AG09319 (cell line): ENCODE measurements at places on chromosomes 12 and 14.

DNA sequence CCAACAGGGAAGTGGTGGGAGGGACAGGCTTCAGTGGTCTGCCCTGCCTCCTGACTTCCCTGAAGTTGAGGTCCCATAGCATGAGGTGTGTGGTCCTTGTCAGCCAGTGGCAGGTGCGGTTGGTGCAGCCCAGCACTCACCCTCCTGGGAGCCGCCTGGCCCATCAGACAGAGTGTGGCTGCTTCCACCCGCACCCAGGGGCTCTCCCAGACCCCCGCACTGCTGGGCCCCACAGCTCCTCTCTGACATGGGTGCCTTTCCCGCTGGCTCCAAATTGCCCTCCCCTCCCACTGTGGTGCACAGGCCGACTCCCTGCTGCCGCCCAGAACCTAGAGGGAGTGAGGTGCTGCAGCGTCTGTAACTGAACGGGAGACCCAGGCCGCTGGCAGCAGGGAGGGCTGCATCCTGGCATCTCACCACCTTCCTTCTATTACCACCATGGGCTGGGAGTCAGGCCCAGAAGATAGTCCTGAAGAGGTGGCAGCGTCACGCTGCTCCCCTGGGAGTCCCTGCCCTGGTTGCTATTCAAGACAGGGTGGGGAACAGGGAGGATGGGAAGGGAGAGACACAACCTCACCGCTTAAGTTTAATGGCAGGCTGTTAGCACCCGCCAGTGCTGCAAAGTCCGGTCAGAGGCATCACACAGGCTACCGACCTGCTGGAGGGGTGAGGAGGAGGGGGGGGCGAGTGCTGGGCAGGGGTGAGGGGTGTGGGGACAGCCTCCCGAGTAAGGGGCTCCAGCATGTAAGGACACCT is 180.6 kb upstream of the PRMT8 start:
- no peak for DNase-seq

DNA sequence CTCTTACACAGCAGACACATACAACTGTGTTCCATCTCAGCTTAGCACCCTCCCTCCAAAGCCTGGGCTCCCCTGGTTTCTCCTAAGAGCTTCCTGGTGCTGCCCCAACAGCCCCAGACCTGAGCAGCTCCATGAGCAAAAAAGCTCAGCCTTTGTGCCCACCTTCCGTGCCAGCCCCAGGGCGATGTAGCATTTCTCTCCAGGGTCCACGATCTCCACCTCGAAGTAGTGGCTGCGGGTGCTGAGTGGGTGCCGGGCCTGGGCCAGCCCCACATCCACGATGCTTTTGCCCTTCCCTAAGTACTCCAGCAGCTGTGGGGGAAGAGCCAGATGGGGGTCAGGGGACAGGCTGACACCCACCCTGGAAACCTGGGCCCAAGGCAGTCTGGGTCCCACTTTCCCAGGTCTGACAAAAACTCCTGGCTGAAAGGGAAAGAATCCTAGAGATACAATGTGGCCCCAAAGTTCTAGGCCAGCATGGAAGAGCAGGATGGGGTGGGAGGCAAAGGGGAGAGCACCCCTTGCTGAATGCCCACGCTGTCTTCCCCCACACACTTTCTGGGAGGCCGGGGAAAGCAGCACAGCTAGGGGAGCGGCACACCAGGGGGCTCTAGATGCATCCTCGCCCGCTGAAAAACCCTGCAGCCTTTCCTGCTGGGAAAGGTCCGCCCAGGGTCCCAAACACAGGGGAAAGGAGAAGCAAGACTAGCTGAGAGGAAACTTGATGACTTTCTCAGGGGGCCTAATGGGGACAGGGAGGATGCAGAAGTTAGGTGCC is 11.0 kb downstream of the SPRYD3 start:
- no peak for DNase-seq

DNA sequence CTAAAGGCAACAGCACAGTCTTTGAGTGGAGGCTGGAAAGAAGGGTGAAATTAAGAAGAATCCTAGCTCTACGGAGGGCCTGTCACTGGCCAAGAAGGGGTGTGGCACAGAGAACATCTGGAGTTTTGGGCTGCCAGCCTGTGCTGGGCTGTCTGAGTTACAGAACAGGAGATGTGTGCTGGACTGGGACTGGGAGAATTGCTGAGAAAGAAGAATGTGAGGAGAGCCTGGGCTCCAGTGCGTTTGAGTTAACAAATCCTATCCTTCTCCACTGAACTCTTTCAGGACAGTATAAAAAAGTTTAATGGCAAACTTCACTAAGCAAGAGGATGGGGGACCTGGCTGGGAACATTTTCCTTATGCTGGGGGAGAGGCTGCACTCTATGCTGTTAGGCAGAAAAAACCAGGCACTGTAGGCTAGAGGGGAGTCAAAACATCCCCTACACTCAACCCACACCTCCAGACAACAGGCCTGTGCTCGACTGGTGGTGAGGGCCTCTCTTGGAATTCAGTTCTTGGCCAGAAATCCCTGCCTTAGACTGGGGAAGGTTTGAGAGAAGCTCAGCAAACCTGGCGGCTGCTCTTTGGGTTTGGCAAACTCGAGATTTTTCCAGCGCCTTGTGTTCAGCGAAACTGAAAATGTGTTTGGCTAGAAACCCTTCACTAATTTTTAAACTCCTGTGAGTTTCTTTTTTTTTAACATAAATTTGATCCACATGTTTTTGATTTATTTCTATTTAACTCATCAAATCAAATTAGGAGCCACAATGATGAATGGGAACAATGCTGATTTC is 217.3 kb downstream of the MON2 start:
- peak; percentile 71 for DNase-seq

DNA sequence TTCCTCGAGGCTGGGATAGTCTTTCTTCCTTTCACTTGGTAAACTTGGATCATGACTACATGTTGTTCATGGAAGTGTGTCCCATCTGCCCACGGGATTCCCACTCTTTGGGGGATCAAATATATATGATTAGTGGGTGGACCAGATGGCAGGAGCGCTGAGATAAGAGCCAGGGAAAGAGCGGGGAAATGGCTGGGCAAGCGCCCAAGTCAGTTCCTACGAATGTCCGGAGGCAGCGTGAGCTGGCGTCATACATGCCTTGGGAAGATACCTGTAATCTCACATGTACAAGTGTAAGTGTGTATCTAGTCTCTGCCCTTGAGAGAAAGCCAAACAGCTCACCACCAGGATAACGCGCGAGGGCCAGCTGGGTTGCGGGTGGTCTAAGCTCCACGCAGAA is 62.3 kb downstream of the FZD10 start:
- no peak for DNase-seq

DNA sequence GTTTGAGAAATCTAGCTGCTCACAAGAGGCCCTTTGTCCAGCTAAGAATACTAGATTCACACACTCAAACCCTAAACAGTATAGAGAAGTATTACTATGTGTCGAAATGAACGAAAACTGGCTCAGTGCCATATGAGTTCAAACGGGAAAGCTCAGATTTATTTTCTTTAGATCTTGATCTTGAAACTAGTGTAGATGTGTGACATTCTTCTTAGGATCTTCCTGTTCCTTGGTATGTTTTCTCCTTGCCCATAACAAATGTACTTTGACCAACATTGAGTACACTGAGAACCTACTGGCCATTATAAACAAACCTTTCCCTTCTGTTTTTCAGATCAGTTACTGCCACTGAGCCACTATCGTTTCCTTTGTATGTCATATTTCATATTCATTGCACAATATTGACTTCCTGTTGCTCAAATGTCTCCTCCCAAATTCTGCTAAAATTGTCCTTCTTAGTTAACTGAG is 21.3 kb downstream of the MYBPC1 start:
- DNase-seq, result no peak

- DNase-seq, result no peak
Observed at GRCh38 chr12:28227251-28227650, 37.0 kb downstream of the CCDC91 start.
